Cardiac muscle cell (in vitro differentiated cells and primary cell): ENCODE measurements at places on chromosomes 11 and 22.

DNA sequence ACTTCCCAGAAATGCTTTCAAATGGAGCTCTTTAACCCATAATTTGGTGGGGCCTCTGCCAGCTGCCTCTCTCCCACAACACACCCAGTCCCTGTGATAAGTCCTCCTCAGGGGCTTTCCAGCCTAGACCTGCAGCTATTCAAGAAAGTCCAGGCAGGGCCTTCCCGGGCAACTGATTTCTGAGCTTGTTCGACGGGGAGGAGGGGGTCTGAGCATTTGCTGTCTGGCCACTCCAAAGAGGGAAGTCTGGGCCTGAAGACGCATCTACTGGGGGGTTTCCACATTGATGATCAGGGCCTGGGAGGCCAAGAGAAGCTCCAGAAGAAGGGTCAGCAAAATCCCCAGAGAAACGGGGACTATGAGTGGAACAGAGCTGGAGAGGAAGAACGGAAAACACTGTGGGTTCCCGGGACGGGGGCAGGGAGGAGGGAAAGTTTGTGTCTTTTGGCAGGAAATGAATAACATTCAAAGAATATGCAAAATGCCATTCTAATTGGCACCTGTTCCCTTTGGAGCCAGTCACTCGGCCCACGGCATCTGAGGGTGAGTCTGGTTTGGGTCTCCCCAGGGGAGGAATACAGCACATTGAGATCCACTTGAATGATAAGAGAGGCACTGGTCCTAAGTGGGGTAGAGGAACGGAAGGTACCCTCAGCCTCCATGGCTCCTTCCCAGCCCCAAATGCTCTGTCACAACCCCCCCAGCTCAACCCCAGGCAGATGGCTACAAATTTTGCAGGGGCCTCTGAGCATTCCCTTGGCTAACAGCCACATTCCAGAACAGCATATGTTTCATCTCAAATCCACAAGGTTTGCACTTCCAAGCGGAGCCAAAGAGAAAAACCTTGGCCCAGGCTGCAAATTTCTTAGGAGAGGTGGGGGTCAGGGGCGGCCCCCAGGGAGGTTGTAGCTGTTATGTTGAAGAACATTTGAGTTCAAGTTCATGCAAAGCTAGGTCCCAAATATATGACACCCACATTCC lies 72.0 kb downstream of the RPUSD4 start:
- peak; percentile 95 for DNase-seq

DNA sequence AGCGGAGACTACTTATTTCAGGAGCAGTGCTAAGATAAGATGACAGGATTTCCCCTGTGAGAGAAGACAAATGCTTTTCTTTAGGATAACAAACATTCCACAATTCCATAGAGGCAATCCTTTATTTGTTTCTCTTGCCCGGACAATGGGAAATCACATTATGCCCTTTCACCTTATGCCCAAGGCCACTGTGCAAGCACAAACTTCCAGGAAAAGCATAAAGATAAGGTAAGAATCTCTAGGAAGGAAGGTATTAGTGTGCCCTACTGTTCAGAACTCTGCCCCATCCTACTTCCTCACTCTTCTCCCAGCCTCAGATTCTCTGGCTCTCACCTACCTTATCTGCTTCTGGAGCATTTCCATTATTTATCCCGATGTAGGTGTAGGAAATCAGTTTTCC lies 23.1 kb upstream of the RDX start:
- no peak for DNase-seq

DNA sequence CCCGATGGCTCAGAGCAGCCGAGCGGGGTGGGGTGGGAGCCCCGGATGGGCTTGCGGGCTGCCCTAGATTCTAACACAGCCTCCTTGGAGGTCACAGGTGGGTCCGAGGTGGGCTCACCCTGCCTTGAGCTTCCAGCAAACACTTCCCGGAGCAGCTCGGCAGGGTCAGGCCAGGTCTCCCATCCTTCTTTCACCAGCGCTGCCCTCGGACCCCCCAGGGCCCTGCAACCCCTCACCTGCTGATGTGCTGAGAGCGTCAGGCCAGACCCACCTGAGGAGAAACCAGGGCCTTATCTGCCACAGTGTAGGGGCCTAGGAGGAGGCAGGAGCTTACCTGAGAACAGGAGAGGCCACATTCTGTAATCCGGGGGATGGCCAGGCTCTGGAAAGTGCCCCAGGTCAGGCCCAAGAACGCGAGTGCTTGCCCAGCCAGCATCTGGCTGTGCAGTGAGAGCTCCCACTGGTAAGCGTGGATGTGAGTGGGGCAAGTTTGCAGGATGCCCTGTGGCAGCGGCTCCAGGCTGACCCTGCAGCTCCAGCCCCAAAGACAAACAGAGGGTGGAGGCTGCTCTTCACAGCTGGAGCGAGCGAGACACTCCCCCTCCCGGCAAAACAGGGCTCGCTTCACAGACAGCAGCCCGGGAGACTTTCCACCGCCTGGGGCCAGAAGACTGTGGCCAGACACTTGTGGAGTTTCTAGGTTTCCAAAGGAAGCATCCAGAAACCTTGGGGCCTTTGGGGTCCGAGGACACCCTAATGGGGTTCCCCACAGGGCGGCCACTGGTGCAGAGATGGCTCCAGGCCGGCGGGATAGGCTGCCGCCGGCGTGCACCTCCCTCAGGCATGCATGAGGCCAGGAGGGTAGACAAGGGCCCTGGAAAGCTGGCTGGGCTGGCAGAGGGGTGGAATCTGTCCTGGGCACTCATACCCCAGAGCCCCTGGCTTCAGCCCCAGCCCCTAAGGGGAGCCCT lies at the start of gene IL17REL:
Gene IL17REL (minus strand): TSS at position 555 of the 971 bp plus-strand sequence. CDS start 119 bp downstream, at position 436.
- no peak for DNase-seq

- no peak for DNase-seq
Measured at GRCh38 chr11:60854140-60854846, 1.5 kb downstream of the PTGDR2 start.

DNA sequence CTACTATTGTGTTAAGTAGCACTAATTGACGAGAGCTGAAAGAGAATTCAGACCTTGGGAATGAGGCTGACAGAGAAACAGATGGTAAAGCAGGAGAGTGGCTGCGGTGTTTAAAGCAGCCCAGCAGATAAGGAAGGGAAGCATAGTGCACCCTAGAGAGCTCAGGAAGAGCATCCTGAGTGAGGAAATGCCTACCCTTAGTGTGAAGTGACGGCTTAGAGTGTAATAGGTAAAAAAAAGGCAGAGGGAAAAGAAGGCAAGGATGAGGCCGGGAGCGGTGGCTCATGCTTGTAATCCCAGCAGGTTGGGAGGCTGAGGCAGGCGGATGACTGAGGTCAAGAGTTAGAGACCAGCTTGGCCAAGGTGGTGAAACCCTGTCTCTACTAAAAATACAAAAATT lies 22.4 kb upstream of the ETS1 start:
- no peak for DNase-seq

- no peak for DNase-seq
Measured at GRCh38 chr22:39078329-39078728, 1.3 kb downstream of the APOBEC3G start.

DNA sequence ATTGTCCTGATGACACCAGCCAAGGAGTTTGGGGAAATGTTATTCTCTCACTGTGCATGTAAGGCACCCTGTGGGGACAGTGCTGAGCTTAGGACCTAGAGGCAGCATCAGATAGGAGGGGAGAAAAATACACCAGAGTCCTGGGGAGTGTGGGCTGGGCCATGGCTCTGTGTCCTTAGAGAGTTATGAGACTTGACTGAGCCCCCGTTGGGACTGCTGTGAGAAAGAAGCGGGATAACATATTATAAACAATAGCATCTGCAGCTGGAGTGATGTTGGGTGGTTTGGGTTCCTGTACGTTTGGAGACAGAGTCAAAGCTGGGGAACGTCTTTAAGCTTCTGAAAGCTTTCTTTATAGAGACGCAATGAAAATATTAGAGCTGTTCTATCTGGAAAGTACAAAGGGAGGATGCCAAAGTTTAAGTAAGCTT lies 90.9 kb upstream of the CRTAM start:
- no peak for DNase-seq

GRCh38 chr11:32894149-32894827 lies 1.7 kb downstream of the QSER1 start:
- DNase-seq: peak; percentile 75

- no peak for DNase-seq
Measured at GRCh38 chr22:19892257-19892879, 37.7 kb upstream of the GNB1L start.
